Camera-type eye (tissue), 1 donor: ENCODE measurements at places on chromosomes 4 and X. TPM values are rescaled to one million over a fixed set of nuclear protein-coding genes. Genes with fewer than 3 reads are reported as not detected.

Gene REELD1
- total RNA-seq: not detected

Gene AWAT2
- total RNA-seq: not detected

Gene CCDC149
- 28.0 TPM for total RNA-seq

Gene BRCC3
- total RNA-seq: 18.5 TPM

Gene RXFP1
- total RNA-seq: 0.71 TPM

Gene FAM9C
- total RNA-seq: not detected

Gene USP51
- 9.1 TPM for total RNA-seq

Gene NALF2
- 1.5 TPM for total RNA-seq

Gene NR3C2
- 13.9 TPM for total RNA-seq

Gene SMIM10L2A
- 6.0 TPM for total RNA-seq

Gene FGFR3
- total RNA-seq: 30.0 TPM
